Left lung (tissue), 14 donors: ENCODE measurements at places on chromosomes 2 and 18.

- DNase-seq: no peak
Measured at GRCh38 chr2:158217593-158217992, 115.9 kb downstream of the UPP2 start.

GRCh38 chr2:238136820-238137537, 1.5 kb upstream of the KLHL30 start:
- DNase-seq: peak; percentile 41

GRCh38 chr18:35110554-35111485, 69.6 kb downstream of the MAPRE2 start:
- DNase-seq: no peak

GRCh38 chr2:132383956-132384355, 32.6 kb upstream of the GPR39 start:
- DNase-seq: no peak

GRCh38 chr2:170270278-170270864, 92.4 kb downstream of the MYO3B start:
- DNase-seq: no peak
